ENCODE measurements at places on chromosomes 12 and 14. TPM values are rescaled to one million over a fixed set of nuclear protein-coding genes. Genes with fewer than 3 reads are reported as not detected.

DNA sequence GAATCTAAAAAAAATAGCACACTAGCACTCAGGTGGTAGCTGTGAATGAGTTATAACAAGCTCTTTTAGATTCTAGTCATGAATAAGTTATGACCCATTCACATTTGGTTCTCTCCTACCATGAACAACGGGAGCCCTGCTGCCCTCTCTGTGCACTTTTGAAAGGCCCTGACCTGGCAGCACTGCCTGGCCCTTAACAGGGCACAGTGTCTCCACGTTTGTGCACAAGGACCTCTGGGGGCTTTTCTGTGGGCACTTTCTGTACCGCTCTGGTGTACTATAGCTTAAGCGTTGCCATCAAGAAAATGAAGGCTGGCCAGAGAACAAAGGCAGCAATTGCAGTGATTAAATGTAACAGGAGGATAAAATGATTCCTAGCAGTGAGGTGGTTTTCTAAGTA is 21.2 kb downstream of the CCDC92 start:
- no peak for DNase-seq

GRCh38 chr14:99600232-99600888 is 3.6 kb downstream of the CCDC85C start:
- no peak for DNase-seq

KRT3 gene
- total RNA-seq: not detected

HOXC13 gene
- total RNA-seq: not detected

DNA sequence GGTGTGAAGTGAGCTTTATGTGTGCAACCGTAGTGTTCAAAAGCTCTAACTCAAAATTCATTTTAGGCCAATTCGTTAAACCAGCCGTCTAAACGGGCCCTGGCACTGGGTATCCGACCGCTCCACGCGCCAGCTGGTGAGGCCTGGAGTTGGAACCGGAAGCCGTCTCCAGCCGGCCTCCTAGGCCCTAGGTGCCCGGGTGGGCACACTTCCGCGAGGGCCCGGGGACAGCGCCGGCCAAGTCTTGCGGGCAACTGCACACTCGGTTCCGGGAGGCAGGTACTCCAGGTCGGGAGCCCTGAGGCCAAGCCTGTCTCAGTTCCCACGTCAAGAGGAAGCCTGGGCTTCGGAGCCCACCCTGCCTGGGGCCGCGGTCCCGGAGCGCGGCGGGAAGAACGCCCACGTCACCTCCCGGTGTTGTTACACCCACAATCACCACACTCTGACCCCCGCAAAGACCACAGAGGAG is 16.2 kb downstream of the OTX2 start:
- no peak for DNase-seq

PRDM4 gene
- total RNA-seq: 40.2 TPM

DNA sequence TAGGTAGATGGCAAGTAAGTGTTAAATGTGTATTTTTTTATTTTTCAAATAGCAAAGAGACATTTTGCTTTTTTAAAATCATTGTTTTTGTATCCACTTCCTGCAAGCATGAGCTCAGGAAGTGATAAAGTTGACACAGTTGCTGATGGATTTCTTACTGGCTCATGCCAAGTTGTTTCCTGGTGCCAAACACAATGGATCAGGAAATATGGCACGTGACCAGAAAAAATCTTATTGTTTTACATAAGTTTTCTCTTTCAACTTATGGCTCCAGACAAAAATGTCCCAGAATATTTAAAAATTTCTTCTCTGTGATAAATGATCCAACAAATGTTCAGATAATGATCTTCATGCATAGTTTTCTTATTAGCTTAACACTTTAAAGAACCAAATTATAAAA is 1279.1 kb upstream of the FLRT2 start:
- no peak for DNase-seq

WIF1 gene
- not detected for total RNA-seq

DNA sequence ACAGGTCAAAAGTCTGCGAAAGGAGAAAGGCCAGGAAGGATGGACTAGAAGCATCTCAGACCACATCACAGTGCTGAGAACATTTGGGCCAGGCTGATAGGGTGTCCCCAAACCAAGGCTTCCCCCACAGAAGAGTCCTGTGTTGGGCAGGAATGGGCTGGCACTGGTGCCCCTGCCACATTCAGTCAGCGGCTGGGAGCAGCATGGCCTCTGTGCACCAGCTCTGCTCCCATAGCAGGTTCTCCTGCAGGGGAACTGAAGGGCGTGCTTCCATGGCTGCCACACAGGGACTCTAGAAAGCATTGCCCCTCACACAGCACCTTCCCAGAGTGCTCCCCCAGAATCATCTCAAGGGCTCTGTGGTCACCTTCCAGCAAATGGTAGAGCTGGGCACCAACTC is 17.5 kb downstream of the EVL start:
- no peak for DNase-seq

SLC6A12 gene
- not detected for total RNA-seq

DNA sequence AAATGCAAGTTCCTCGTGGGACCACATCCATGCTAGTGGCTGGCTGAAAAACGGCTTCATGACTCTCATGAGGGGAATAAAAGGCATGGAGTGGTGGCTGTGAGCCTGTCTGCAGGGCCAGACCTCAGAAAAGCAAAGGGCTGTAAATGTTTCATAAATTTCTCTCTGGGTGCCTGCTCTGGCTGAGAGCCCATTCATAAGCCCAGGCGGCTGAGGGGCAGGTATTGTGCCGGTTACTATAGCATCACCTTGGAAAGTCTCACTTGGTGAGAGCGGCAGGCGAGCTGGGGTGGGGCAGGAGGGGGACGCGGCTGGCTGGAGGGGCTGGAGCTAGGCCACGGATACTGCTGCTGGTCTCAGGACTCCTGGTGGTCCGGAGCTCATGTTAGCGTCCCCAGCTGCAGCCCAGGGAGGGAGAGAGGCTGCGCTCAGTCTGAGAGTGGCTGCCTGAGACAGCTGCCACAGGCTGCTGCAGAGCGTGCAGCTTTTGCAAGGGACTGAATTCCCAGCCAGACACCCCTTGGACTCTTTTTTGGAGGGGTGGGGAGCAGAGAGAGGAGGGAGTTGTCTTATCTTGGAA is at the start of gene SLC17A8:
Gene SLC17A8 (plus strand): TSS at position 431 of the 580 bp plus-strand sequence. CDS start 318 bp downstream, outside the sequence.
- DNase-seq: no peak

- no peak for DNase-seq
These were observed 500.5 kb downstream of the NAV3 start for GRCh38 chr12:78331181-78331580.

GRCh38 chr14:104843442-104844305 is 21.4 kb upstream of the CEP170B start:
- DNase-seq: no peak

- DNase-seq: no peak
These were observed 474.1 kb upstream of the PRICKLE1 start for GRCh38 chr12:43063650-43064049.

DNA sequence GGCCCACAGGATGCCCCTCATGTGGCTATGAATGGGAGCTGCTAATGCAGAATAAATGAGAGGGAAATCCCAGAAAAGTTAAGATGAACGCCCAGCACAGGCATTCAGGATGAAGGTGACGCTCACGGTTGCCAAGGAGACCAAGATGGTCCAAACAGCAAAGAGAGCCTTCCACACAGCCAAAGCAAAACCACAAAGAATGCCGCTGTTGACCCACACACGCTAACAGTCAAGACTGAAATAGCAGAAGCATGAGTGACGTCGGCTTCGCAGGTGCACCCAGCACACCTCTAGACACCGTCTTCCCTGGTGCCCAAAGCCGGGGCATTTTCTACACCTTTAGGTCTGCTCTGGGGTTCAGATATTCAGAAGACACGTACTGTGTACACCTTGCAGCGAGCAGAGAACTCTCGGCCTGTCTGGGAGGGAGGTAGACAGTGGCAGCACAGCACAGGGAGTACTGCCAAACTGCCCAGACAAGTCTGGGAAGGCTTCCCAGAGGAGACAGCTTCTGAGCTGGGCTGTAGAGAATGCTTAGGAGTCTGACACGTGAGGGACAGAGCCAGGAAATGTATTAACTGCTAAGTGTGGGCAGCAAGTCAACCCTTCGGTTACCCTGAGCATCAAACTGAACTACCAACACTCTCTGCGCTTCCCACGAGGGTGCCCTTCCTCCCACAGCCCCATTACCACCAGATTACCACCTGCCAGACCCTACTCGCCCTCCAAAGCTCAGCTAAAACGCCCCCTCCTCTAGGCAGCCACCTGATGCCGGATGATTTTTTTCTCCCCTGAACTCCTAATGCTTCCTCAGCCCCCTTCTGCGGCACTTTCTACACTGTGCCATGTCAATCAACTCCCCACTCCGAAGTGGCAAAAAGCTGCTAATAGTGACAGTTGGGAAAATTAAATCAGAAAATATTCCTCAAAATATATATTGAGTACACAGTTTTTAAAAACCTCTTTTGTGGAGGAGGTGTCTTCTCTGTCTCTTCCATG is 50.1 kb downstream of the CCDC88C start:
- peak; percentile 45 for DNase-seq

DBX2 gene
- total RNA-seq: not detected

FOXJ2 gene
- 38.5 TPM for total RNA-seq

GRCh38 chr14:68656452-68656851 is 136.4 kb downstream of the ZFP36L1 start:
- DNase-seq: no peak

GRCh38 chr14:69034612-69035262 is 55.6 kb upstream of the ACTN1 start:
- no peak for DNase-seq

- DNase-seq: no peak
These were observed 58.0 kb downstream of the TMEM116 start for GRCh38 chr12:111954969-111955368.

SLC7A7 gene
- total RNA-seq: 1.1 TPM

Measured in CD4-positive, alpha-beta T cell (primary cell).